CD4-positive, alpha-beta T cell treated with Interleukin-4 for 1 hour (primary cell): ENCODE measurements at places on chromosomes 2 and 18.
A peak's percentile ranks its signal among the peaks of the same experiment; 100 is the strongest.

DNA sequence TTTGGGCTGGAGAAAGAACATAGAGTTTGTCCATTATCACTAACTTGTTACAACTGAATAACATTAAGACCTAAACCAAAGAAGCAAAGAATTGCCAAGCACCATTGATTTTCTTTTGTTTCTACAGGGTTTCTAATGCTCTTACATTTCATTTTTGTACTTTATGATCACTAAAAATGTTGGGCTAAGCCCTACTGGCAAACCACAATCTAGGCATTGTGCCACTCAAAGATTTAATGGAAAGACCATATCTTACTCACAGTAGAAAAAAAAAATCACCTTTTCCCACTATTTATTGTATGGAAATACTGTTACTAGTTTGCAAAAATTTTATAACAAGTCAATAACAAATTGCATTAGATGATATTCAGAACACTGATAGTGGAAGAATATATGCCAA is 447.4 kb upstream of the PKDCC start:
- no peak for DNase-seq

- no peak for DNase-seq
These were observed 1470.3 kb upstream of the ACVR2A start for GRCh38 chr2:146374505-146374904.

- no peak for DNase-seq
These were observed 48.8 kb downstream of the MCFD2 start for GRCh38 chr2:46866770-46867246.

- DNase-seq = no peak
These were observed 75.0 kb upstream of the RBBP8 start for GRCh38 chr18:22858121-22858520.

GRCh38 chr2:169363560-169364150 is 1.3 kb upstream of the LRP2 start:
- peak; percentile 16 for DNase-seq

GRCh38 chr18:8800445-8800844 is 95.1 kb downstream of the MTCL1 start:
- DNase-seq = no peak

DNA sequence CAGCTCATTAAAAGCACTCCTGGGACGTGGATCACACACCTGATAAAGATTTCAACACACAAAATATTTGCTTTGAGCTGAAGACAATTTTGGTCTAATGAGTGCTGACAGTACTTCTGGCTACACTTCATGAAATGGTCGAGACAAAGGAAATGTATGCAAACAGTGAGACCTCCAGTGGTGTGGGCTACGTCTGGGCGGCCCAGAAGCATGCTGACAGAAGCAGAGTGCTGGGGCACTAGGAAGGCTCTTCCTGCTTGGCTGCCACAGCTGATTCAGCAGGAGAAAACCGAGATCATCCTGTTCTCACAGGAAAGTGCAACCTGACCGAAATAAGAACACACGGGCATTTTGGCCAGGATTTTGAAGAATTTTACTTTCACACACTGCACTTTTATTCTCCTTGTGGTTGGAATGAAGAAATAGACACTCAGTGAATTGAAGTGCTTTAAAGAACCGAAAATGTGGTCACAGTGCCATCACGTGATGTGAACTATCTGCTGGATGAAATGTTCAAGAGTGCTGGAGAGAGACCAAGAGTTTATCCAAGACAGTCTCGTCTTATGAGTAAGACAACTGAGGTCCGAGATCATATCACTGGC is 149.5 kb downstream of the CCBE1 start:
- no peak for DNase-seq

- DNase-seq = no peak
These were observed 229.2 kb downstream of the MYT1L start for GRCh38 chr2:2101924-2102323.

GRCh38 chr2:160005908-160006307 is 56.5 kb downstream of the PLA2R1 start:
- DNase-seq = no peak
